Gastroesophageal sphincter (tissue), 4 donors: ENCODE measurements at places on chromosomes 2 and 18. TPM values are rescaled to one million over a fixed set of nuclear protein-coding genes. Genes with fewer than 3 reads are reported as not detected.

LOXHD1 gene
- total RNA-seq, result 0.27 TPM

DHRS9 gene
- 0.31 TPM for total RNA-seq

DNA sequence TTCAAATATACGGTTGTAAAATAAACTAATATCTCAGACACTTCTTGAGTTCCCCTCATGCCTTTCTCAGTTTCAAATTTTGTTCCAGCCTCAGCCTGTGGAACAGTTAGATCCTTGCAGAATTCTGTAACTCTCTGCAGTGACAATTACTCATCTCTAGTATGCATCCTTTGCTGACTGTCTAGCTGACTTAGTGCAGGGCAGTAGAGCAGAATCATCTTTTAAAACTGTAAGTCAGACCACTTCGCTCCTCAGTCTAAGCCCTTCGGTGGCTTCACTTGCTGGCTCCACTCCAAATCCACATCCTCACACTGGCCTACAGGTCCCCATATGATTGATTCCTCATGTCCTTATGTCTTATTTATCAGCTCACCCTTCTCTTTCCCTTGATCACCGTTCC, 164.1 kb upstream of the ZSWIM2 start:
- no peak for ATAC-seq

DNA sequence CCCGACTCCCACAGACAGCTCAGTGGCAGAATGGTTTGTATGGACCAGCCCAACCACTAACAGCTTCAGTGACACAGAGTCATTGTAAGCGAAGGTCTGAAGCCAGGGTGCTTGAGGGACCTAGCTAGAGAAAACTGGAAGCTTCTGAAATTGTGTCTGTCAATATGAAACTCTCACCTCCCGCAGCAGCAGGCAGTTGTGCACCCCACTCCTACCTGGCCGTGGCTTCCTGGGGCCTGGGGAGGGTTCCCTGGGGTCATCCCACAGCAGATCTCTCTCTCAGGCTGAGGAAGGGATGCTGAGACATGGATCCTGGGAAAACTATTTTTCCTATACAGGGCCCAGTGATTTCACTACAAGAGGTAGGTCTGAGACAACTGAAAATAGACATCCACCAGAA, 229.5 kb downstream of the TFCP2L1 start:
- ATAC-seq, result no peak

GRCh38 chr18:34942276-34942675, 98.9 kb upstream of the MAPRE2 start:
- no peak for ATAC-seq

- no peak for ATAC-seq
Observed at GRCh38 chr2:8488001-8488738, 193.7 kb upstream of the ID2 start.

- no peak for ATAC-seq
Observed at GRCh38 chr2:174681099-174682006, 82.9 kb downstream of the CHRNA1 start.
